ENCODE measurements at places on chromosomes 12 and 14.

- DNase-seq, result no peak
These were observed 4.1 kb downstream of the RDH16 start for GRCh38 chr12:56953314-56953713.

GRCh38 chr12:52976574-52977071, 27.7 kb downstream of the KRT18 start:
- no peak for DNase-seq

GRCh38 chr12:99810718-99811593, 163.4 kb downstream of the GARIN6 start:
- DNase-seq, result no peak

- DNase-seq, result no peak
These were observed 7.3 kb upstream of the C12orf50 start for GRCh38 chr12:88036353-88036965.

- DNase-seq, result no peak
These were observed 74.2 kb downstream of the KTN1 start for GRCh38 chr14:55654243-55654642.

DNA sequence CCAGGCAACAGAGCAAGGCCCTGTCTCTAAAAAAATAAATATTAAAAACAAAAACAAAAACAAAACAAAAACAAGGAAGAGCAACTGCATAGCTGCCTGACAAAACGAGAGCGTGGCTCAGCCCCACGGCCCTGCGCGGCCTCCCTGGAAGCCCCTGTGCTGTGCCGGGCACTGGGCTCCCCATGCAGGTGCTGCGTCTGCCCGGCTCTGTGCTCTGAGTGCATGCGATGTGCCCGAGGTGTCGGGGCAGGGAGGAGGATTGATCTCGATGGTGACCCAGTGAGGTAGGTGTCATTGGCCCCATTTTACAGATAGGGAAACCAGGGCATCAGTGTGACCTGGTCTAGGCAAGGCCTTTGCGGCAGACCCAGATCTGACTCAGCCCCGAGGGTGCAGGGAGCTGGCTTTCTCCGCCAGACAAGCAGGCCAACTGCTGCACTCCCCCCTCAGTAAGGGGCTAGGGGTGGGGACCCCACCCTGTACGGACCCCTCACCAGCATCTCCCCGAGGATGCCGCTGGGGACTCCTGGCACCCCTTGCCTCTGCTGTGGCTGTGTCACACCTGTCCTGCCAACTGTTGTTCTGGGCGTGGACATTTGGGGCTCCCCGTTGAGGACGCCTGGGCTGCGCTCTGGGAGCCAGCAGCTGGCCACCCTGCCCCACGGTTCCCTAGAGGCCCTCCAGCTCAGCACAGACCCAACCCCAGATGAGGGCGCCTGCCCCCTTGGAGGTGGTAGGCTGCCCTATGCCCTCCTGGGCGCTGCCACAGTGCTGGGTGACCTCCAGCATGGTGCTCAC, 15.3 kb downstream of the GPR132 start:
- no peak for DNase-seq

DNA sequence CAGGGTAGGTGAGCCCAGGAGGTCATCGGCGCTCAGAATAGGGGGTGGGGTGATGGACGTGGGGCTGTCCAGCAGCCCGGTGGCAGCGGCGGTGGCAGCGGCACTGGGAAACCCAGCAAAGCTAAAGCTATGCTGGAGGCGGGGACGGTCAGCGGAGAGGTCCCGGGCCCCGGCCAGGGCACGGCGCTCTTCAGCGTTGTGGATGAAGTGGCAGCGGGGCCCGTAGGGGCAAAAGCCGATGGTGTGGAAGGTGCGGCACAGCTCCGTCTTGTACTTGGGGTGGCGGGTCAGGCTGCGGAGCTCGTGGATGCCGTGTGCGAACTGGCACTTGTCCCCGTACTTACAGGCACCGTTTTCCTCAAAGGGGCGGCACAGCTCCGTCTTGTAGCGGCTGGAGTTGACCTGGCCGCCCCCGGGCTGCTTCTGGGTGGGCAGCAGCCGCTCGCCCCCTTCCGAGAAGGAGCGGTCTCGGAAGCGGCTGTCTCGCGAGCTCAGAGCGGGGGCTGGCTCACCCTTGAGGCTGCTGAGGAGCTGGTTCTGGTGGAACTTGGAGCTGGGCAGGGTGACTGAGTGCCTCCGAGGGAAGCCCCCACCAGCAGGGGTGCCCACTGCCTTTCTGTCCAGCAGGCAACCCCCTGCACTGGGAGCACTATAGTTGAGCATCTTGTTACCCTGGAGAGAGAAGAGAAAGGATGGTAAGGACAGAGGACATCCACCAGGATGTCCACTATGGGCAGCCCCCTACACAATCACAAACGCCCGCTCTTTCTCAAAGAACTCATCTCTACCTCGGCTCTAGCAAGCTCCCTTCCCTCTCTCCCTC, 2.8 kb downstream of the ZFP36L1 start:
- no peak for DNase-seq

GRCh38 chr14:88986146-88986841, 161.8 kb downstream of the TTC8 start:
- DNase-seq, result no peak

All from anterior cingulate cortex (tissue), 58 donors.